RPMI8226 (cell line): ENCODE measurements at places on chromosomes 6 and 20.

GRCh38 chr20:40809361-40809760 lies 120.3 kb upstream of the MAFB start:
- no peak for DNase-seq

- no peak for DNase-seq
Measured at GRCh38 chr6:112906726-112907125, 559.6 kb downstream of the RFPL4B start.

- DNase-seq: no peak
Measured at GRCh38 chr20:40750541-40751035, 61.6 kb upstream of the MAFB start.

GRCh38 chr6:6583836-6584235 lies 4.7 kb upstream of the LY86 start:
- DNase-seq: peak; percentile 47

- no peak for DNase-seq
Measured at GRCh38 chr20:44543358-44543757, 21.5 kb upstream of the SERINC3 start.

DNA sequence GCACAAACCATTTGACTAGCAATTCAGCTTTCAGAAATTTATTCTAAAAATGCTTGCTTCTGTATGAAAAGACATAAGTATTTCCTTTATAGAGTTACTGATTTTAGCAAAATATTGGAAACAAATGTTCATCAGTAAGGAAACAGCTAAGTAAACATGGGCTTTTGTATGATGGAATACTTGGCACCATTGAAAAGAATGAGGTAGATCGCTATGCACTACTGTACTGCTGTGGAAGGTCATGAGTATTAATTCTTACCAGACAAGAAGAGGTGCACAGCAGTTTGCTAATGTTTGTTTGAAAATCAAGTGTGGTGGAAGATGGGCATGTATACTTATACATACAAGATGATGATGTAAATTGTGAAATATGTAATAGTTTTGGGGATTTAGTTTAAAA lies 73.0 kb downstream of the FARS2 start:
- DNase-seq: no peak

DNA sequence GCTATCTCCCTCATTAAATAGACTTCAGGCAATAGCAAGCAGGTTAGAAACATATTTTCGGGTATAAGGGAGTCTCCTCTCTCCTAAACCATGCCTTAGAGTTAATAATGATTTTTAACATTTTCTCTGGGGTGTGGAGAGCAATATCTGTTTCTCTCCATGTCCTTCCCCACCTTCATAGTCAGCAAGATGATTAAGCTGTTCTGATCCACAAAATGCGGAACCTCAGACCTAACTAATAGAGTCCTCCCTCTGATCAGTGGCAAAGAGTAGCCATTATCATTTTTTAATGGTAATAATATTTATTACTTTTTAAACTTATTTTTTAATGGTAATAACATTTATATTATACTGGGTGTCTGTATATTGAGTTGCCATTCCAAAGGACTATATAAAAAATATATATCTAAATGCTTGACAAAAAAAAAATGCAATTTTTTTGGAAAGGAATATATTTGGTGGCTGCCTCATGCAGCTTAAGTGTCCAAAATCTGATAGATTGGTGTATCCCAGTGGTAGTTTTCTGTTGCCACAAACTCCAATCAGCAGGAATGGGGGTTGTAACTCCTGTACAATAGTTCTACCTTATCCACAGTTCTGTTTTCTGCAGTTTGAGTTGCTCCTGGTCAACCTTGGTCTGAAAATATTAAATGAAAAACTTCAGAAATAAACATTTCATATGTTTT lies 14.0 kb upstream of the BTN3A2 start:
- DNase-seq: no peak

DNA sequence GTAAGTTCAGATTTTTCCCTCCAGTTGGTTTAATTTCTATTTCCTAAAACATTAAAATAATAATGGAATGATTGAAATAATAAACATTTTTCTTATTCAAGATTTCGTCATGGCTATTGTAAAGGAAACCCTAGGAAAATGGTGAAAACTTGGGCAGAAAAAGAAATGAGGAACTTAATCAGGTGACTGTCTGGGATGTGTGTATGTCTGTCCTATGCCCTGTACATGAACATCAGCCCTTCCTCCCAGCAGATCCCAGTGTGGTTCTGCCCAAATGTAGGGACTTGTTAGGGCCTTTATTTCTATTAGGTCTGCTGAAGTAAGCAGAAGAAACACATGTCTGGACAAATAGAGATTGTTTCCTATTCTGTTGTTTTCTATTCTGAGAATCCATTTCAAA lies 13.1 kb downstream of the RIOK1 start:
- DNase-seq: no peak

DNA sequence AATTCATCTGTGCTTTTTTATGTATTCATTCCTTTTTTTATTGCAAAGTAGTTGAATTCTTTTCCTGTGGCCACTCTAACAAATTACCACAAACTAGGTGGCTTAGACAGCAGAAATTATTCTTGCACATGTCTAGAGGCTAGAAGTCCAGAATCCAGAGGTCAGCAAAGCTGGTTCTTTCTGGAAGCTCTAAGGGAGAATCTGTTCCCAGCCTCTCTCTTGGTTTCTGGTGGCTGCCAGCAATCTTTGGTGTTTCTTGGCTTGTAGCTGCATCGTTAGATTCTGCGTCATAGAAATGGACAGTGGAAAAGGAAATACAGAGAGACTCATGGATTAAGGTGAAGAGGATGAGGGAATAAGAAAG lies 39.3 kb downstream of the GSTA2 start:
- no peak for DNase-seq
